Islet precursor cell (in vitro differentiated cells): ENCODE measurements at places on chromosomes 13 and 19.
A peak's percentile ranks its signal among the peaks of the same experiment; 100 is the strongest.

- DNase-seq = no peak
These were observed 2638.2 kb downstream of the PCDH9 start for GRCh38 chr13:64591971-64592370.

- no peak for DNase-seq
These were observed 180.5 kb downstream of the IRS2 start for GRCh38 chr13:109605846-109606245.

- no peak for DNase-seq
These were observed 14.4 kb downstream of the MICOS13 start for GRCh38 chr19:5665781-5666513.

- no peak for DNase-seq
These were observed 4.8 kb upstream of the NFIC start for GRCh38 chr19:3361384-3362216.

- peak; percentile 83 for DNase-seq
These were observed 665 bp downstream of the GPX4 start for GRCh38 chr19:1104311-1105007.

DNA sequence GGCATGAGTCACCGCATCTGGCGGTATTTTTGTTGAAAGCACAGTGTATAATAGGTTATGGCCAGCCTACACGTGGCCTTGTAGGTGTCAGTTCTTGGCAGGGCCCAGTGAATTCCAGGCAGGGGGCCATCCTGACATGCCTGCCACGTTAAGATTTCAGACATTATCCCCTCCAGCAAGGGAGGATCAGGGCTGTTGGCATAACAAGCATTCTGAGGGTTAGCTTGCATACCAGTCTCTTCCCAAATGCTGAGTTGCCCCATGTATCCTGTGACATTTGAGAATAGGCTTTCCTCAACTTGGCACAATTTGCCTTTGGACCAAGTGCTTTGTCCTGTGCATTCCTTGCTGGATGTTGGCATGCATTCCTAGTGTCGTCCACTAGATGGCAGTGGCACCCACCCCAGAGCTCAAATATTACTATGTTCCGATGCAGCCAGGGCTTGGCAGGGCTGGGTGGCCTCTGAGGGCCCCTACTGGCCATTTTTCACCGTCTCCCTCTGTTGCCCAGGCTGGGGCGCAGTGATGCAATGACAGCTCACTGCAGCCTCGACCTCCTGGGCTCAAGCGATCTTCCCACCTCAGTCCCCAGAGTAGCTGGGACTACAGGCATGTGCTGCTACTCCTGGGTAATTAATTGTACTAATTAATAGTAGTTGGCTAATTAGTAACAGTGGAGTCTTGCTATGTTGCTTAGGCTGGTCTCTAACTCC, 31.2 kb downstream of the NLRP12 start:
- DNase-seq = peak; percentile 96
